Nasal cavity respiratory epithelium epithelial cell of viscerocranial mucosa (primary cell): ENCODE measurements at places on chromosomes 3 and 15. TPM values are rescaled to one million over a fixed set of nuclear protein-coding genes. Genes with fewer than 3 reads are reported as not detected.

Gene DNAJA4
- total RNA-seq = 5.8 and 17.3 TPM in 2 replicates

Gene TMOD3
- 89.6 and 99.5 TPM in 2 replicates for total RNA-seq

Gene KY
- total RNA-seq = 0.07 TPM in 1 of 2 replicates, not detected in the other

Gene CD276
- 16.4 and 71.6 TPM in 2 replicates for total RNA-seq

Gene CHRM5
- total RNA-seq = not detected in 2 replicates
